Muscle of leg (tissue), 16 donors: ENCODE measurements at places on chromosomes 7 and 10. TPM values are rescaled to one million over a fixed set of nuclear protein-coding genes. Genes with fewer than 3 reads are reported as not detected.
A peak's percentile ranks its signal among the peaks of the same experiment; 100 is the strongest.

DNA sequence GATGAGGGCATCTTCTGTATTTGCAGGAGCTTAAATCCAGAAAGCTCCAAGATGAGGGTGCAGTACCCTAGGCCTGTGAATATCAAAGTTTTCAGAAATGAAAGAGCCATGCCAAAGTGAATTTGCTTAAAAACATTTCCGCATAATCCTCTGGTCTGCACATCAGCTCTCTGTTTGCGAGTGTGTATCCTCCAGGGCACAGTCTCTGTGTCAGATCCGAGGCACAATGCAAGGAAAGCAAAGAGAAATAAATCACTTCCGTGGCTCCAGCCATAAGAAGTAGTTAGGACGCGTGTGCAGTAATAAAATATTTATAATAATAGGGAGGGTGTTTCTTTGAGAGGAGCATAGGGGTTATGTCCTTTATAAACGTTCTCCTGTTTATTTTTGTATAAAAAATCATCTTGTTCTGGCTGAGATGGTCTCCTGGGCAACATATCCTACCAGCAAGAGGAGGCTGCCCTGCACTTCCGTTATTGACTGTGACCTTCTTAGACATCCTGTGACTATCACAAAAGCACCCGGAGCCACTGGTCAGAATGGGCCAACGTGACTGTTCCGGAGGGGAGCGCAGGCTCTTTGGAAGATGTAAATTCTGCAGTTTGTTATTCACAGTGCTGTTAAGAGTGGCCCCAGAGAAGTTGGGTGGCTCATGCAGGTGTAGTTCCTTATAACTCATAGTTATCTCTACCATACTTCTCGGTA lies 667.6 kb upstream of the FOXK1 start:
- no peak overlapping the region for H3K4me3 ChIP-seq
- no peak overlapping the region for H3K27ac ChIP-seq
- no peaks in the 10 kb centered on the region for H3K36me3 ChIP-seq
- H3K4me1 ChIP-seq = peaks cover 39% of the 10 kb centered on the region
- no peak for DNase-seq
- no peaks in the 10 kb centered on the region for H3K27me3 ChIP-seq

- no peak overlapping the region for H3K4me3 ChIP-seq
- no peak overlapping the region for H3K27ac ChIP-seq
- no peaks in the 10 kb centered on the region for H3K4me1 ChIP-seq
- no peaks in the 10 kb centered on the region for H3K27me3 ChIP-seq
- peak; percentile 9 for DNase-seq
- H3K36me3 ChIP-seq = no peaks in the 10 kb centered on the region
Measured at GRCh38 chr7:65475734-65476319, 102.2 kb downstream of the ZNF92 start.

DNA sequence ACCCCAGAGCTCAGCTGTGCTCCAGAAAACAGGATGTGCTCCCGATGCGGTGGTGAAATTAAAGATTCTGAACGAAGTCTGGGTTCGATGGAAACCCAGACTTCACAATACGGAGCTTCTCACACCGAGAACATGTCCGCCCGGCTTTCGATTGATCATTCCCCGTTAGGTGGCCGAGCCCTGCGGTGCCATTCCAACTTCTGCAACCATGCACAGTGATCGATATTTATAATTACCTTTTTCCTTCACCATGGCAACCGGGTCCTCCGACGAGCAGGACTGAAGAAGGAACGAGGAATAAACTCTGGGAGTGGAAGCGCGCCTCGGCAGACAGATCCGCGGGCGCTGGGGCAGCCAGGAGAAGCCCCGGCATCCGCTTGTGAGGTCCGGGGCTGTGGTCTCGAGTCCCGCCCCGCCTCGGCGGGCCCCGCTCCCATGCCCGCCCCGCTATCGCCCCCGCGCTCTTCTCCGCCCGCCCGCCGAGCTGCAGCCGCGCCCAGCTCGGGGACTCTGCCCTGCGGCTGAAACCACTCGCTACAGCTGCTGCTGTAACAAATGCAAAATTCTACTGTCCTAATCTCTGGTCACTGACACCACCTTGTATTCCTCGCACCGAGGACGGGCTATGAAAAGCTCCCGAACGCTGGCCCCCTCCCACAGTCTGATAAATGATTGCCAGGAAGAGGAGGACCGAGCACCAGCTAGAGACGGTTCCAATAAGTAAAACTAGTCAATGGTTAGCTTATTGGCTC lies 26.2 kb downstream of the ABLIM1 start:
- no peaks in the 10 kb centered on the region for H3K36me3 ChIP-seq

DNA sequence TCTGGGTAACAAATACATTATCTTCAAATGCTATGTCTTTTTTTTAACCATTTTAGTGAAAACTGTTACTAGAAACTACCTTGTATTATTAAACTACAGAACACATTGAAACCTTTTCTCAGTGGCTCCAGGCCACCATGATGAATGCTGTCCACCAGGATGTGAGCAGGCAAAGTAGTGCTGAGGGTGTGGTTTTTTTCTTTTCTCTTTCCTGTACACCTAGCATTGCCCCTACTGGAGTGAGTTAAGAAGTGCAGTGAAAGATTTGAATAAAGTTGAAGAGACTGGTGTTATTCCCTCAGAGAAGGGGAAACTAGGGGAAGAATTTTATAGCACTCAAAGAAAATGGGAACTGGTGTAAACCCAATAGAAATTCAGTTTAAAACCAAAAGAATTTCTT lies 120.0 kb upstream of the SAMD8 start:
- no peaks in the 10 kb centered on the region for H3K27me3 ChIP-seq
- H3K4me3 ChIP-seq = no peak overlapping the region
- H3K4me1 ChIP-seq = no peaks in the 10 kb centered on the region
- DNase-seq = no peak

BTRC gene
- total RNA-seq = 14.3 TPM

EN2 gene
- 0.09 TPM for total RNA-seq
